ENCODE measurements at places on chromosomes 12 and 14.

GRCh38 chr12:109743076-109743910 is 29.7 kb downstream of the FAM222A start:
- DNase-seq: no peak

GRCh38 chr12:131831635-131832041 is 3.4 kb downstream of the MMP17 start:
- peak; percentile 74 for DNase-seq

DNA sequence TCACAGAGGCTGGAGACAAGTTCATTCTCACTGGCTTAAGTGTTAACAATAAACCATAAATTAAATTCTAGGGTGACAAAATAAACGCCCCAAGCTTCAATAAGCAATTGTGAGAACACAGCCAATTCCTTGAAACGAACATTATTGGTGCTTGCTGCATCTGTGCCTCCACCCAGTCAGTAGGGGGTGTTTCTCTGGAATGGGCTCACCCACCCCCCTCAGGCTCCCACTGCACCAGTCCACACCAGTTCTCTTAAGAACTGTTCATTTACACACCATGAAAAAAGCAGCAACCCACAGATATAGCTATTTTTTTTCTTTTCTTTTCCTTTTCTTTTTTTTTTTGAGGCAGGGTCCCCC is 34.7 kb downstream of the CDC42BPB start:
- no peak for DNase-seq

DNA sequence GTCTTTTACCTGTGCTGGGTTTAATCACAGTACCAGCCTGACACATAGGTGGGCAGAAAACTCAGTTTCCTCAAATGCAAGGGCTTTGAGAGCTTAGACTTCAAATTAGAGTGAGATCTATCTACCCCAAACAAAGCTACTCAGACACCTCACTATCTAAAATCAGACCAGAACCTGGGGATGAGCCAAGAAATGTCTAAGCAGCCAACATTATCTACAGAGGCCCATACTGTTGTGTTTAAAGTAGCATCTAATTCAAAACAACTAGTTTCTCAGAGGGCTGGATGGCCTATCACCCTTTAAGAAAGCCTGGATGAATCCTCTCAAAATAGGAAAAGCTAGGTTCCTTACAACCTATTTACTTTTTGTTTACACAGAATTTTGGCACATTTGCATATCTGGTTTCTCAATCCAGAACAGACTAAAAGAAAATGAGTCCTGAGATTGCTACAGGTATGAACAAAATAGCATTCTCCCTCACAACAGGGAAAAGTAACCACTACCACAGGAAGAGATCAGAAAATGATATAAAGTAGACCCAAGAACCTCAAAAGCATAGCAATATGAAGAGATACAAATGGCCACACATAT is 142.4 kb downstream of the ZFP36L1 start:
- DNase-seq: no peak

DNA sequence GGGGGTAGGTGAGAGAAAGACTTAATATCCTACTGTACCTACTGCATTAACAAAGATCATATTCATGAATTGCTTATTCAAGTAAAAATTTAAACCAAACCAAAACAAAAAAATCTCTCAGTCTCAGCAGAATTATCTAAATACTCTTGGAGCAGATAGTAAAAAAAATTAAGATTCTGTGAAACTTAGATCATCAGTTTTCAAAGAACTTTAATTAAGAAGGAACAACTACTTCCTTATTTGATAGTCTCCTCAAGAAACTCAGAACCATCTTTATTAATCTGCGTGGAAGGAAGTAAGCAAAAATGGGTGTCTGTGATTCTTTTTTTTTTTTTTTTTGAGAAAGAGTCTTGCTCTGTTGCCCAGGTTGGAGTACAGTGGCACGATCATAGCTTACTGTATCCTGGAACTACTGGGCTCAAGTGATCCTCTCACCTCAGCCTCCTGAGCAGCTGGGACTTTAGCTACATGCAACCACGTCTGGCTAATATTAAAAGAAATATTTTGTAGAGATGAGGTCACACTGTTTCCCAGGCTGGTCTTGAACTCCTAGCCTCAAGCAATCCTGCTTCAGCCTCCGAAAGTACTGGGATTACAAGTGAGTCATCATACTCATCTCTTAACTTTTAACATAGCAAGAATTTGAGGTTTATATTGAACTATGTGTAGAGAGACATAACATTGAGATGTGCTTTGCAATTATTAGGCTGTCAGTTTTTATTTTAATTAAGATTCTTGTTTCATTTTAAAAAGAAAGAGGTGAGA is 37.4 kb downstream of the GAS2L3 start:
- DNase-seq: no peak

All from D341Med (cell line).